ENCODE measurements at places on chromosomes 2 and 18. TPM values are rescaled to one million over a fixed set of nuclear protein-coding genes. Genes with fewer than 3 reads are reported as not detected.

The CCDC74B gene
- 1.8 TPM for total RNA-seq

The LYG2 gene
- total RNA-seq = not detected

The IMP4 gene
- 114 TPM for total RNA-seq

The CETN1 gene
- total RNA-seq = not detected

The UNC80 gene
- total RNA-seq = not detected

The C18orf63 gene
- not detected for total RNA-seq

The LIMS3 gene
- total RNA-seq = 2.6 TPM

The ELOA2 gene
- total RNA-seq = not detected

The NLRC4 gene
- not detected for total RNA-seq

The NAT8 gene
- not detected for total RNA-seq

The SAG gene
- not detected for total RNA-seq

The TTC32 gene
- 1.7 TPM for total RNA-seq

The SIX3 gene
- not detected for total RNA-seq

The CGREF1 gene
- 1.5 TPM for total RNA-seq

The UGT1A5 gene
- not detected for total RNA-seq

The MC5R gene
- not detected for total RNA-seq

The TMEM87B gene
- total RNA-seq = 23.4 TPM

The CRYBA2 gene
- total RNA-seq = not detected

The CD8B gene
- not detected for total RNA-seq

The CYBRD1 gene
- total RNA-seq = 9.6 TPM

The MEIS1 gene
- 0.79 TPM for total RNA-seq

The HOXD10 gene
- total RNA-seq = 7.5 TPM

The IL36RN gene
- not detected for total RNA-seq

The TUBB8B gene
- total RNA-seq = not detected

The NEU2 gene
- total RNA-seq = not detected

The MPV17 gene
- total RNA-seq = 120 TPM

The POTEC gene
- not detected for total RNA-seq

The GAREM1 gene
- total RNA-seq = 0.53 TPM

The SERPINB10 gene
- 3.4 TPM for total RNA-seq

The XDH gene
- total RNA-seq = not detected

The SGPP2 gene
- not detected for total RNA-seq

The SERPINB3 gene
- total RNA-seq = not detected

The PSMA8 gene
- total RNA-seq = not detected

The HOXD3 gene
- 4.6 TPM for total RNA-seq

The AGBL5 gene
- total RNA-seq = 16.4 TPM

The AGXT gene
- not detected for total RNA-seq

The ASB18 gene
- not detected for total RNA-seq

The CCDC88A gene
- total RNA-seq = 33.1 TPM

The AQP12A gene
- not detected for total RNA-seq

The PID1 gene
- total RNA-seq = 0.53 TPM

The CWC22 gene
- 12.5 TPM for total RNA-seq

The APOB gene
- total RNA-seq = under 0.01 TPM

The C2orf66 gene
- total RNA-seq = not detected

The TRAF3IP1 gene
- 4.9 TPM for total RNA-seq

The ACMSD gene
- not detected for total RNA-seq

The GALNT14 gene
- total RNA-seq = 2.1 TPM

The PROM2 gene
- under 0.01 TPM for total RNA-seq
